ENCODE measurements at places on chromosomes 3 and 15.

DNA sequence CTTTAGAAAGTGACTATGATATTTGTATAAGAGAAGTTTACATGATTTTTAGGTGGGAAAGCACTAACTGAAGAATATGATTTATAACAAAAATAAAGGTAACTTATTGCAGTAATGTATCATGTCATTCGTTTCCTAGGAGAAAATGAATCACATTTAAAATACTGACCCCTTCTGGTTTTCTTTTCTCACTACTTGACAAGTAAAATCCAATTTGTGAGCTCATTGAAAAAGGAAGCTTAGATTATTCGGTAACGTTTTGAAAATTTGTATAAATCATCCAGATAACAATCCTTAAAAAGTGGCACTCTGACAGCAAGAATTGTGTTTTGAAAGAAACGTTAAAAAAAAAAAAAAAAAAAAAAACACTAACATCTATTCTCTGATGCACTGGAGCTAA lies 39.0 kb downstream of the NSUN3 start:
- no peak for DNase-seq

GRCh38 chr3:27570421-27571106 lies 86.4 kb upstream of the SLC4A7 start:
- DNase-seq: no peak

DNA sequence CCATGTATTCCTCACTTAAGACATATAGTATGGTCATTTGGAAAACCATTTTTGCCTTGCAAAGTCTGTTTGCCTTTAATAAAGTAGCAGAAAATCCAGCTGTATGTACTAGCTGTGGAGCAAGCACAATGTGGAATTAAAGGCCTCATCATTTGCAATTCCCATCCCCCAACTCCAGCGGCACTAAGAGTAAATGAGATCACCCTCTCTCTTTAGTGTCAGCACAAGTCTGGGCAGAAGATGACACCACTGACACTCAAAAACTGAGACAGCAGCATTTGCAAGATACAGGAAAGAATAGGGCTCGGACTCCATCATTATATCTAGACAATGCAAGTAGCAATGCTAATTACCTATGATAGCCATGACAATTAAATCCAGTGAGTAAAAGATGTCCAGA lies 24.7 kb upstream of the DYNC1LI1 start:
- no peak for DNase-seq

DNA sequence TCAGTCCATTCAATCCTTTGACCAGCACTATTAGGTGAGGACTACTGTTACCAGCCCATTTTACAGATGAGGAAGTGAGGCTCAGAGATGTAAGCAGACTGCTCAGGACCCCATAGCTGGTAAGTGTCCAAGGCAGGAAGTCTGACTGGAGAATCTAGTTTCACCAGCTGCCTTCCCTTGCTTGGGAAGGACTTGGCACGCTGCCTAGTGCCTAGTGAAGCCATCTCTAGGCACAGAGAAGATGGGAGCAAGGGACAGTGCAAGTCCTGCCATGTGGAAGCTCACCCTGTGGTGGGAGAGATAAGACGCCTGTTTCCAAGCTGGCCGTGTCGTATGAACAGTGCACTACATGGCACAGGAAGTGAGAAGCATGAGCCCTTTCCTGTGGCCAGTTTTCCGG lies 111.8 kb upstream of the TMC3 start:
- DNase-seq: no peak

Data from lower leg skin (tissue), 4 donors.